ENCODE measurements at places on chromosomes 1 and 21.

GRCh38 chr1:214496126-214496525 is 55.3 kb downstream of the PTPN14 start:
- no peak for DNase-seq

- DNase-seq: no peak
Measured at GRCh38 chr1:191498318-191498717, 659.9 kb upstream of the RGS18 start.

DNA sequence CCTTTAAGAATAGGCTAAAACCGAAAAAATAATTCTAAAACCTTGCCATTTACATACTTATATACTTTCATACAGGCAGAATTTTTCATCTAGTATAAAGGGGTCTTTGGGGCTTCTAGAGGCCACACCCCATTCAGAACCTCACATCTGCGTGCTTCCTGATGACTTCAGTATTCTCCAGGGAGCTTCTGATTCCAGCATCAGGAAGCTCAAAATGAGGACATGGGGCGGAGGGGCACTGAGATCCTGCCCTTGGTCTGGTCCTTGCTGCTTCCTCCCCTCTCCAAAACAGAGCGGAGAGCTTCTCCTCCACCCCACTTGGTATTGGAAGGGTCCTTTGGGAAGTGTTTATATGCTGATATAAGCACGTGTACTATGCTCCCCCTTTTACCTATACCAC is 13.8 kb downstream of the PAX7 start:
- DNase-seq: no peak

- no peak for DNase-seq
Measured at GRCh38 chr1:103327054-103327719, 198.3 kb upstream of the RNPC3 start.

- DNase-seq: no peak
Measured at GRCh38 chr21:31509194-31510017, 150.1 kb upstream of the SOD1 start.

DNA sequence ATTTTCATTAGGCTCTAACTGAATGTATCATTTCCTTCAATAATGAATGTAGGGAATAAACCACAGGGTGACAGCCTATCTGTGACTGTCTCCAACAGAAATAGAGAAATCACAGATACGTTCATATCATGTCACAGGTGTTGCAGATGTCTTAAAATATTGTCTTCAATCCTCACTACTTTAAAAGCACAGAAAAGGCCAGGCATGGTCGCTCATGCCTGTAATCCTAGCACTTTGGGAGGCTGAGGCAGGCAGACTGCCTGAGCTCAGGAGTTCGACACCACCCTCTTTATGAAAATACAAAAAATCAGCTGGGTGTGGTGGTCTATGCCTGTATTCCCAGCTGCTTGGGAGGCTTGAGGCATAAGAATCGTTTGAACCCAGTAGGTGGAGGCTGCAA is 8.2 kb downstream of the CREG1 start:
- no peak for DNase-seq

DNA sequence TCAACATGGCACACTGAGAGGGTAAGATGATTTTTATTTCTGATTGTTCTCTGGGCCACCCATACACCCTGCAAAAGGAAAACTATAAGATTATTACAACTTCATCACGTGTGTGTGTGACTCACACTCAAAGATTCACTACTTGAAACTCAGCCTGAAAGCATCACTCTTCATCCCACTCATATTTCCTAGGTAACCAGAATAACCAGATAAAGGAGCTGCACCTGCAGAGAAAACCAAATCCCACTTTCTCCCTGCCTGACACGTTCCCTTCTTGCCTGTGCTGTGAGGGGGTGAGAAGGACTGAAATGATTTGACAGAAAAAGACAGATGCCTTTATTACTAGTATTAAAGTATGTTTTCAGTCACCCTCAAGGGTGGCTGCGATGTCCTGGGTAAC is 131.6 kb downstream of the TGFBR3 start:
- no peak for DNase-seq

GRCh38 chr1:223794136-223794880 is 51.4 kb downstream of the TP53BP2 start:
- DNase-seq: no peak

GRCh38 chr1:31785020-31785946 is 21.1 kb upstream of the ADGRB2 start:
- DNase-seq: no peak

DNA sequence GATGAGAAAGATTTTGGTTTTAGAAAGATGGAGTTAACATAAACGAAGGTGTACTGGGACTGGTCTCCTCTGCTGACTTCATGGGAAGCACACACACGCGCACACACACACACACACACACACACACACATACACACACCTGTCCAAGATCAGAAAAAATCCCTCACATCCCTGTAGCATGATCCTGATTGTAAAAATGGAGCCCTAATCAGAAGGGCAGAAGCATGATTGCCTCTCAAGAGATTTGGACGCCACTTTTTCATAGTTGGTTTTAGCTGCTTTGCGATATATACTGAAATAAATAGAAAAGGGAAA is 56.5 kb upstream of the LGALS8 start:
- no peak for DNase-seq

- no peak for DNase-seq
Measured at GRCh38 chr1:20426923-20427322, 59.1 kb downstream of the CAMK2N1 start.

GRCh38 chr1:24578846-24579245 is 23.0 kb downstream of the NCMAP start:
- no peak for DNase-seq

GRCh38 chr1:62003777-62004176 is 190.9 kb upstream of the L1TD1 start:
- DNase-seq: no peak

DNA sequence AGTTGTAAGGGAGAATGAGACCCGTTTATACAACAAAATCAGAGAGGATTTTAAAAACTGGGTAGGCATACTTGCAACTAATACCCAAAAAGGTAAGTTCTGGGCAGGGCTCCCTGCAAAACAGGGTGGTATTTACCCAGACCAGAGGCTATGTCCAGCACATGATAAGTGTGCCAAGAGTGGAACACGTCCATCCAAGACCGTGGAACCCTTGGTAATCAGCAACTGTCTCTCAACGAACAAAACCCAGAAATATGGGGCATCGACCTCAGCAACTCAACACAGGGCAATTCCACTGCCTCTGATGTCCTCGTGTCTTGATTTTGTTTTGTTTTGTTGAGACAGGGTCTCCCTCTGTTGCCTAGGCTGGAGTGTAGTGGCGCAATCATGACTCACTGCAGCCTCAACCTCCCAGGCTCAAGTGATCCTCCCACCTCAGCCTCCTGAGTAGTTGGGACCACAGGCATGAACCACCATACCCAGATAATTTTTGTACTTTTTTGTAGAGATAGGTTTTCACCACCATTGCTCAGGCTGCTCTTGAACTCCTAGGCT is 26.7 kb upstream of the MX1 start:
- no peak for DNase-seq

DNA sequence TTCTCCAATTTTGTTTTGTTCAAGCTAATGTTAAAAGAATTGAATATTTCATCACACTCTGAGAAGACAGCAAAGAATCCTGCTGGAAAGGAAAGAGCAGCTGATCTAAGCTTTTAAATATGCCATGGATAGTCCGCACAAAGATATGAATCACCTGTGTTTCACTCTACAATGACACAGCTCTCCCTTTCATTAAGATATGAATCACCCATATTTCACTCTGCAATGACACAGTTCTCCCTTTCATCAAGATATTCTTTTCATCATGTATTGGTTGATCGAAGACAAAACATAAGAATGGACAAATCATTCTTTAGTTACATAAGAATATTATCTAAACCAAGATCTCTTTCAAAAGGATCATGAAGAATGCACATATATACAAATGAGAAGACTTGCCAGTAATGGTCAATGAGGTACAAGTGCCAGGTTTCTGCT is 367.3 kb downstream of the SMYD3 start:
- no peak for DNase-seq

- no peak for DNase-seq
Measured at GRCh38 chr21:46060596-46061061, 37.3 kb upstream of the COL6A2 start.

DNA sequence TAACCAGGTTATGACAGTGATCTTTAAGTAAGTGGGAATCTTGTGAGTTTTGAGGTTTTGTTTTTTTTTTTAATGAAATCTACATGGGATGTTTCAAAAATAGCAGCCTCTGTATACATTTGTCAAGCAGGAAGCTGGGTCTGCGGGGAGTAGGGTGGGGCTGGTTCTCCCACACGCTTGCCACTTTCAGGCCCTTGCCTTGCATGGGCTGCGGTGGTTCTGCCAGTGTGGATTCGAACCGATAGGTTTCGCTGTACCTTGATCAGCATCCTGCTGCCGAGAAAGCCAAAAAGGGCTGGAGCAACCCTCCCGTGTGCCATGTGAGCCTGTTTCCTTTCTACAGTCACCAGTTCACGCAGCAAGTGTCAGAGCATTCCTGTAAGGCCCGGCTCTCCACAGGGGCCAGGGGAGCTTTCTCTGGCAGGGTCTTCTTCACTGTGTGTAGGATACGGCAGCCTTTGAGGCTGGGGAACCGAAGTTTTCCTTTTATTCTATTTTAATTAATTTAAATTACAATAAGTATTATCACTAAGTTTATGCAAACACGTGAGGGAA is 79.2 kb upstream of the SAMD11 start:
- DNase-seq: no peak

DNA sequence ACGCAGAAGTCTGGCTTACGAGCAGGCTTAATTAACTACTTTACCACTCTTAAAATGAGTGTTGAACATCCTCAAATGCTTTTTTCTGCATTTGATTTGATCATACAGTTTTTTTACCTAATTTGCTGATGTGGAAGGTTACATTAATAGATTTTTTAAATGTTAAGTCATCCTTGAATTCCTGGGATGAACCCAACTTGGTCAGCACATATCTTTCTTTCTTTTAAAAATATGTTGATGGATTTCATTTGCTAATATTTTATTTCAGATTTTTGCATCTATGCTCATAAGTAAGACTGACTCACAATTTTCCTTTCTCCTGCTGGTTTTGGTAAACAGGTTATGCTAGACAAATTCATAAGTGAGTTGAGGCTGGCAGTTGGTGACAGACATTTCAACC is 82.9 kb downstream of the LHX4 start:
- DNase-seq: no peak

DNA sequence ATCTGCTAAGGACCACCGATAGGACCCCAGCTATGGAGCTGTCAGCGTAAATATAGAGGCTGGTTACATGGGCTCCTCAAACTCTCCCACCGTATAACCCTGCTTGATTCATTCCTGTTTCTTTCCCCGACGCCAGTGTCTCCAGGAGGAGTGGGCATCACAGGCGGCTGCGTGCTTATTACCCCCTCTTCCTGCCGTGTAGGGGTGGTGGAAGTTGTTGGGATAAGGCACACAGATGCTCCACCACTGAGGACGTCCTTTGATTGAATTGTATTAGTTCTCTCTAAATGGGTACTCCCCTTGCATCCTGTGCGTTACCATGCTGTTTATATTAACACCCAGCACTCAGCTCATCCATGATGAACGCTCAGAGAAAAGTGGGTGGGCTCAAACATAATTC is 104.6 kb downstream of the ZBTB18 start:
- DNase-seq: no peak

- DNase-seq: no peak
Measured at GRCh38 chr1:190147616-190148015, 330.0 kb downstream of the BRINP3 start.

- no peak for DNase-seq
Measured at GRCh38 chr1:4486408-4487120, 167.8 kb upstream of the AJAP1 start.

DNA sequence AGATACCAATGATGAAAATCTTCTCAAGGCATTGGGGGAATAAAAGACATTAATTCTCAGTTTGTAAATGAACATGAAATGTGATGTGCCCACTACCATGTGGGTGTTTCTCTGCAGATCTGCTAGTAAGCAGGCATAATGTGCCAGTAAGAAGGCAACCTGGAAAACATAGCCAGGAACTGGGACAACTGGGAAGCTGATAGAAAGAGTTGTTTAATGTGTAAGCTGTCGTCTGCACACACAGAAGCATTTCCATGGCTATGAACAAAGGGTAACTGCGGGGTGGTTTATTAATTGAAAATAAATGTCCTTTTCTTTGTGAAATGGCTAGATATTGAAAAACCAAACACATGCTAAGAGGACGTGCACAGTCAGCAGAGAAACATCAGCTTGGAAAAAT is 52.0 kb downstream of the ZC3H11B start:
- no peak for DNase-seq

DNA sequence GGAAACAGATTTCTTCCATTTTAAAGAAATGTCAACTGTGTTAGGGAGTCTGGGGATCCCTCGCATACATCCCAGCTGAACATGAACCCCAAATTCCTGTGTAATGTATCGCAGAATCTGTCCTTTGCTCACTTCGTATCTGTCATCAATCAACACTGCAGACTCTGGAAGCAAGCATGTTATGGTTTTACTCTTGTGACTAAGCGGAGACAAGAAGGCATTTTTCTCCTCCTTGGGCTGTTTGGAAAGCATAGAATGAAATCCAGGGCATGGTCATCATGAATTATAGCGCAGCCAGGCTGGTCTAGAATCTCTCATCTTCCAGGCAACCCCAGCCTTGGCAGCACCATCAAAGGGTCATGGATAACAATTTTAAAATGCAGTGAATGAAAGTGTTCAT is 290.2 kb downstream of the KIF26B start:
- DNase-seq: no peak

GRCh38 chr1:10082785-10083479 is 50.2 kb downstream of the UBE4B start:
- no peak for DNase-seq

GRCh38 chr1:148263128-148263905 is 111.2 kb upstream of the NBPF11 start:
- no peak for DNase-seq

DNA sequence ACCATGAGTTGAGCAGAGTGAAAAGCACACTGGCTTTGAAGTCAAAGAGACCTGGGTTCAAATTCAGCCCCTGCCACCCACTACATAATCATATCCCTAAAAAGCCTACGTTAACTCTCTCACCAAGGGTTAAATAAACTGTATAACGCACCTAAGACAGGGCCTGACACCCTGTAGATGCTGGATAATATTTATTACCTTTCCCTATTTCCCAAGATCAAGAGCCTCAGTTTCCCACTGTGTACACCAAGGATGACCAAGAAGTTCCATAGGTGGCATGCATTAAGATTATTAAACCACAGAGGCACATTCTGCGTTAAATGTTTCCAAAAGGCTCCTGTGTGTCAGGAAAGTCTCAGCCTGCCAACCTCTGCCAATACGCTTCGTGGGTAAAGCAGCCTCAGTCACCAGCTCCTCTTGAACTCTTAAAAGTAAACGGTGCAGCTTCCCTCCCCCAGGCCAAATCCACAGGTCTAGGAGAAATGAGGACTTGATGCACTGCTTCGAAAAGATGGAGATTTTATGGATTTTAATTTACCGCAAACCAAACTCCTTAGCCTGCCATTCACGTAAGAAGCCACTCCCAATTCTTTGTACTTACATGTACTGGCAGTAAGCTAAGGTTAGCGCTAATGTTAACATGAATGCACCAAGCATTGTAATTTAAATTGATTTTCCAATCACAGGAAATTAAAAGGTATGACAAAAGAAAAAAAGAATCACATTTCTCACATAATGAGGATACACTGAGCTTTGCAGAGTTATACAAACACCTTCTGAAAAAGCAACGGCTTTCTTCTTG is 2.6 kb downstream of the USP24 start:
- no peak for DNase-seq

- no peak for DNase-seq
Measured at GRCh38 chr21:43573921-43574320, 85.4 kb downstream of the HSF2BP start.

GRCh38 chr1:6982443-6982842 is 197.2 kb downstream of the CAMTA1 start:
- no peak for DNase-seq

GRCh38 chr1:19087017-19087736 is 122.9 kb downstream of the UBR4 start:
- DNase-seq: no peak

Data from cortex of kidney (tissue), 1 donor.